ENCODE measurements at places on chromosomes 3 and 15.

- no peak for DNase-seq
Observed at GRCh38 chr15:85615930-85616329, 178.8 kb downstream of the KLHL25 start.

DNA sequence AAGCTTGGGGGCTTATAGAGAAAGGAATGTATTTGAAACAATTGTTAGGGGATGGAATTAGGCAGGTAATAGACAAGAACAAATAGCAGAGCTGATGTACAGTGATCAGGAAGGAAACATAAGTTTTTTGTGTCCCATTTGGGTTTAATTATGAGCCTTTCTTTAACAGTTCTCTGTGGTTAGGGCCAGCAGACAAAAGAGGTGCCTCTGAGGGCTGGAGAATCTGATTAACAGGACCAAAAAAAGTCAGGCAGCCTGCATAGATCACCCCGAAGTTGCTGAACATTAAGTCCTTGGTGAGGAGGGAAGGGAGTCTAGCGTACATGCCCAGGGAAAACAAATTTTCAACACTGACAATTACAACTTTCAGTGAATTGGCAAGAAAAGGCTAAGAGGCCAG lies 88.6 kb upstream of the SPRED1 start:
- no peak for DNase-seq

- DNase-seq: no peak
Observed at GRCh38 chr3:181292984-181293383, 303.4 kb upstream of the DNAJC19 start.

GRCh38 chr3:30245858-30246622 lies 360.4 kb upstream of the TGFBR2 start:
- DNase-seq: no peak

DNA sequence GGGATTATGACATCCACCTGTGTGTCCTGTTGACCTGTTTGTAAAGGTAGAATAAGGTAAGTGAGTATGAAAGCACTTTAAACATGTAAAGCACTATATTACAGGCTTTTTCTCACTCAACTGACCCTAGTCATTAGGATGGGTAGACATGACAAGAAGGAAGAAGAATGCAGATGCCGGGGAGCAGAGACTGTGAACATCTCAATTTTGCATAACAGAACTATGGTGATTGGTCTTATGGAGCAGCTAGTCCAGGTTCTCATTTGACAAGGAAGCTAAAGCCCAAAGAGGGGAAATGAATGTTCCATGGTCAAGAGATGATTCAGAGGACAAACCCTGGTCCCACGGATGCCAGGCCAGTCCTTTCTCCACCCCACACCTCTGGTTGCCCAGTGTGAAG lies 200.1 kb upstream of the BCL6 start:
- no peak for DNase-seq

DNA sequence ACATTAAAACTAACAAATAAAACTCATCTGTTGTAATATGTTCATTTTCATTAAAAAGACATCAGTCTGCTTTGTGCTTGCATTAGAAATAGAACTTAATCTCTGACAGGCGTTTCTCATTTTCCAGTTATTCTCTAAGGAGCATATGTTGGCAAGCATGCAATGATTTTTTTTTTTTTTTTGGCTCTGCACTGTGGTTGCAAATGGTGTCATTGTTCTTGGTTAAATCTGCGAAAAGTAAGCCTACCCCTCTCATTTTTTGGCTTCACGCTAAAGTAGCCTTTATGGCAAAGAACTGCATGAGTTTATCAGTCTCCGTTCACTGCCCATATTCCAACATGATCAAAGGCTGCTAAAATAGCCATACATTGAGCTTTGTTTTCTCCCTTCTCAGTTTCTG lies 403.2 kb downstream of the MECOM start:
- peak; percentile 13 for DNase-seq

DNA sequence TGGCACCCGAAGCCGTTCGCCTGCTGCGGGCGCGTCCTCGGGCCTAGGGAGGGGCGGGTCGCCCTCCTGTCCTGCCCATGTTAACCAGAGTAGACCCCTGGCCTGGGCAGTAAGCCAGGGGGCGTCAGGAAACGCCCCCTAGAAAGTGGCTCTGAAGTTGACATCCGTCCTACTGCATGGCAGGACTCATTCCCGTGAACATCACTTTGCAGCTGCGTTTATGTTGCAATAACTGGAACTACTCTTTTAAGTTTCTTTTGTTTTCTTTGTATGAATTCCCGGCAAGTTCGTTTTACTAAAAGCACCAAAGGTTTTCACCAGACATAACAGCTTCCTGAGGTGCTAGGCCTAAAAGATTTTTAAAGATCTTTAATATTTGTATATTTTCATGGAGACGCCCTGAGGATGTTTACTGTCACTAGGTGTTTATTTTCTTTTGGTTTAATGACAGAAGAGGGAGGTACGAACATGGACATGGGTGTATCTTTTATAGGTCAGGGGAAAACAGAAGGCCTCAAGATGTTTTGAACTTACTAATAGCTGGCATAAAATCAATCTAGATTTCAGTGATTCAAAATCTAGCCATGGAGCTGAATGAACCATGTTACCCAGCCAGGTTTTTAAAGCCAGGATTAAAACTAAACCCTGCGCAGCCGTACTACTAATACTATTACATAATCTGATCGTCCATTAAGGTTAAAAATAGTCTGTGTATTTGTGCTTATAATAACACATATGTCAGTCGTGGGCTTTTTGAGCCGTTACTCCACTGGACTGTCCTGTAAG lies 1.0 kb downstream of the C15orf61 start:
- no peak for DNase-seq

- no peak for DNase-seq
Observed at GRCh38 chr3:128289534-128289933, 136.3 kb downstream of the EEFSEC start.
